ENCODE measurements at places on chromosomes 7 and 10. TPM values are rescaled to one million over a fixed set of nuclear protein-coding genes. Genes with fewer than 3 reads are reported as not detected.

The PAX4 gene
- not detected for total RNA-seq

The BZW2 gene
- 103 TPM for total RNA-seq

The CUTC gene
- total RNA-seq: 37.2 TPM

The ACSM6 gene
- not detected for total RNA-seq

The MOGAT3 gene
- total RNA-seq: not detected

The DNAJC1 gene
- total RNA-seq: 28.8 TPM

The ETV1 gene
- 3.5 TPM for total RNA-seq

The AGAP9 gene
- 9.1 TPM for total RNA-seq

The PCDH15 gene
- not detected for total RNA-seq

The TRPV5 gene
- not detected for total RNA-seq

The KNDC1 gene
- total RNA-seq: 1.4 TPM

The NPFFR1 gene
- total RNA-seq: not detected

The POP7 gene
- total RNA-seq: 104 TPM

The MMP21 gene
- not detected for total RNA-seq

The LRRC4 gene
- not detected for total RNA-seq

The SYCE1 gene
- total RNA-seq: not detected

The PTPRN2 gene
- 0.96 TPM for total RNA-seq

The LBX1 gene
- not detected for total RNA-seq

The C10orf143 gene
- 0.83 TPM for total RNA-seq

The ATE1 gene
- 20.2 TPM for total RNA-seq

The ANXA8 gene
- total RNA-seq: 34.4 TPM

The CADPS2 gene
- total RNA-seq: 0.13 TPM

The LOXL4 gene
- total RNA-seq: 1.3 TPM

The CTAGE4 gene
- total RNA-seq: not detected

The ANKRD61 gene
- 0.75 TPM for total RNA-seq

The CYP2C8 gene
- total RNA-seq: not detected

The AEBP1 gene
- total RNA-seq: not detected

The LDB3 gene
- total RNA-seq: not detected

All from A549 treated with CORT108297 at 1 μM for 4 hours (cell line).